ENCODE measurements at places on chromosomes 4 and X.

DNA sequence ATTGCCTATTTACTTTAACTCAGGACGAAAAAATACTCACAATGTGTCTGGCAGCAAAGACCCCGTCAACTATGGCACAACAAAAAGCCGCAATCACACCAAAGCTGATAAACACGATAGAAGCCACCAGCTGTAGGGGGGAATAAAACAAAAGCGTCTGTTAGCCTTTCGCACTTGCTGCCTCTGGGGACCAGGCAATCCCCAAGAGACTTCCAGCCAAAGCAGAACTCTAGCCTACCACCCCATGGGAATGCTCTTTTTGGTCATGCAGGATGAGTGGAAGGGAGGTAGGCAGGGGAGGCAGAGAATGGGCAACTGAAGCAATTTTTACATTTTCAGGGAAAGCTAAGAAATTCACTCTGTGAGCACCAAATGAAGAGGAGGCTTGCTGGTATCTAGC, 20.1 kb downstream of the TMEM255A start:
- no peak for DNase-seq

GRCh38 chrX:500481-501010, 113.8 kb upstream of the PPP2R3B start:
- DNase-seq = no peak

DNA sequence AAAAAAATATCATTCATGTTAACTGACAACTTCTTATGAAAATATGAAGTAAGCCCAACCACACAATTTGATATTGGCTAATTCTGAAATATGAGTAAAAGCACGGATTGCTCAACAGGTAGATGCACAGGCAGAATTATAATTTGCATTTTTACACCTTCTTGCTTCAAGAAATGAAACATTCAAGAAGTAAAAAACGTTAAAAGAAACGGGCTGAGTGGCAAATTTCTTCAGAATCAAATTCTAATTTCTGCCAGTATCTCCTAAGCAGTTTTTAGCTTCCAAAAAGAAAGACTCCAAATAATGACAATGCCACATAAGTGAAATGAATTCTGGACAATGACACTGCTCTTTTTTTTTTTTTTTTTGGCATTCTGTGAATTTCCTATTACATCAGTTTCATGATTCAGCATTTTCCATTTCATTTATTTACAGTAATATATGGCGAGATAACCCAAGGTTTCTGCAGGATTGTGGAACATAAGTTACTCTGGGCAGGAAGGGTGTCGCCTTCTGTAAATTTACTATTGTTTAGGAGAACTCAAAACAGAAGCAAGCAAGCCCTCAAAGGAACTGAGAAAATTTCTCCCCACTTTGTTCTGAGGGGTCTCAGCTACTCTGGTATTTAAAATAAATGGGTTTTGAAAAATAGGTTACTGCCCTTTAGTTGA, 1.4 kb downstream of the SEL1L3 start:
- DNase-seq = no peak

- DNase-seq = no peak
These were observed 130.2 kb downstream of the AMELX start for GRCh38 chrX:11423362-11423818.

- DNase-seq = no peak
These were observed 24.8 kb upstream of the CYBB start for GRCh38 chrX:37755025-37755424.

- peak; percentile 46 for DNase-seq
These were observed 11.8 kb upstream of the DCUN1D4 start for GRCh38 chr4:51831133-51831532.

DNA sequence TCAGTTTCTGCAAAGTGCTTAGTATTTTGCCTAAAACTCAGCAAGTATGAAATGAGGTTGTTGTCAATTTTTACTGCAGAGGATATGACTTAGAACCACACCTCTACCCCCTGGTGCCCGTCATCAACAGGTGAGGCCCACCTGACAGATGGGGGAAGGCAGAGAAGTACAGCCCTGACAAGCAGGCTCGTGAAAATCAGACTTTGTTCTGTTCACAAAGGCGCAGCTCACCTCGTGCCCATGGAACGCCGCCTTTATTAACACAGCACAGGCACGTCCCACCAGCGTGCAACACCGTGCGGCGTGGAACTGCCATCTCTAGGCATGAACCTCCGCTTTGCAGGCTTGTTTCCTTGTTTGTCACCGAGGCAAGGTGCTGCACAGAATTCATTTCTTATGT, 13.3 kb downstream of the CYP4V2 start:
- DNase-seq = no peak

DNA sequence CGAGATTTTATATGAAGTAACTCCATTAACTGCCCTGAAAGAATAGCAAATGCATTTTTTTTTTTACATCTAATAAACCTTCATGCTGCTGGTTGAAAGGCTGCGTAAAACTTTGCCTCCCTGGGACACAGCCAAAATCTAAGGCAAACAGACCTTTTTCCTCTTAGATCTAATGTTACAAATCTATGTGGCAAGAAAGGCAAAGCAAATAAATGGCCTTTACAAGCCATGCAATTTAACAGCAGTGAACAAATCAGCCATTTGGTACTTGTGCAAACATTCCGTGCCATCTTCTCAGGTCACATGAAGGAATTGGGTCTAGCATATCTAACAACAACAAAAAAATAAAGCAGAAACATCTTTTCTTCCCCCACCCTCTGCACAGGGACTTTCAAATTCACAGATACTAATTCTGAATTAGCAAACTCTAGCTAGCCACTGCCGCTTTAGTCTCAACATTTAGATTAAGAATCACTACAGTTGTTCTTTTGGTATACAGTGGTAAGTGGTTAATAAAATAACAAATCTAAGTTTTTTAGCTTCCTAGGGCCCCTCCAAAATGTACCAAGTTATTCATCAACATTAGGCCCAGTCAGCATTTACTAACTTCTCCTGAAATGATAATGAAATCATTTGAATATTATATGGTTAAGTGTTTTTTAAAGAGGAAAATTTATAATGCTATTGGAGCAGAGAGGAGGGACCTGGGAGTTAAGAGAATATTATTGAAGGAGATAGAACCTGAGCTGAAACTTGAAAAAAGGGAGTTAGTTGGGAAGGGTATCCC, 593.8 kb downstream of the SMARCA1 start:
- DNase-seq = no peak

- DNase-seq = no peak
These were observed 18.2 kb downstream of the BCOR start for GRCh38 chrX:40079572-40079971.

DNA sequence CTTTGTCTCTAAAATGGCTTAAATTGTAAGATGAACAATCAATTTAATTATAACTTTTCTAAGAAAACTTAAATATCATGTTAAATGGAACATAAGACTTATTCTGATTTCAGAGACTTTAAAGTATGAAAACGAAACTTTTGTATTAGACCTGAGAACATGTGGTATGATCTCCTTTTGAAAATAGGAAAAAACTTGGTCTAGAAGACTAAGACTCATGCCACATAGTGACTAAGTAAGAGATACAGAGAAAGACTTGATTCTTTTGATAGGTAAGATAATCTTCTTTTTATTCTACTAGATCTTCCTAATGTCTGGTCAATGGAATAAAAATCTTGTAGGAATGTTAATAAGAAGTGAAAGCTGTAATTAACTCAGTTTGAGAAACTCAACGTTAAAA, 326.3 kb upstream of the GRIA3 start:
- DNase-seq = no peak

- no peak for DNase-seq
These were observed 45.8 kb upstream of the SERTM2 start for GRCh38 chrX:111465669-111466068.

GRCh38 chr4:175405961-175406360, 406.1 kb downstream of the GPM6A start:
- no peak for DNase-seq

DNA sequence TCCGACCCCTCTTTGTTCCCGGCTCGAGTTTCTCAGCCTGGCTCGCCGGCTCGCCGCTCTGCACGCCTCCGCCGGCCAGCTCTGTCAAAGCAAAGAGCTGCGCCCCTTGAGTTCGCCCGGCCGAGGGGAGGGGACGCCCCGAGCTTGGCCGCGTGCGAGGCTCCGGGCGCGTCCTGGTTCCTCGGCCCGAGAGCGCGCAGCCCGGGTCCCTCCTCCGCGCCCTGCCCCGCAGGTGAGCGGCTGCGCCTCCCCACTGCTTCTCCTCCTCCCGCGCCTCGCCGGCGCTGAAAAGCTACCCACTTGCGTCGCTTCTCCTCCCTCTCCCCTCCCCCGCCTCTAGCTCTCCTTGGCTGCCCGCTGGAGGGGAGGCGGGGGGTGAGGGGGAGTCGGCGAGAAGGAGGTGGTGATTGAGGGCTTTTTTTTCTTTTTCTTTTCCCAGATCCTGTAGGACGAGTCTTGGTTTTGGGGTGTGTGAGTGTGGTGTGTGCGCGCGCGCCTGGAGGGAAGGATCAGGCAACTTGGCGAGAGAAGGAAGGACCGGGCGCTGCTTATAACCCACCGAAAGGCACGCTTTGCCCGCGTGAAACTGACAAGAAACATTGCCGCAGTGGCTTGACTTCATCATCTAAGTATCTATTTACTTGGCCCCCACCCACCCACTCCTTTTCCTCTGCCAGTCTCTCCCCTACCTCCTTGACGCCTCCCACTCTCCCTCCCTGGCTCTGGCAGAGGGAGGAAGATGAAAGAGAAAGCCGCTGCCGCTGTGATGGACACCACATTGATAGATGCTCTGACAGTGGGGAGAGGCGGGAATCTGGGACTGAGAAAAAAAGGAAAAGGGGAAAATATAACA, at the start of gene LEF1:
TSS of gene LEF1 (minus strand) at position 262 of the 853 bp plus-strand sequence. CDS start 1,165 bp downstream, outside the sequence.
- DNase-seq = peak; percentile 20

DNA sequence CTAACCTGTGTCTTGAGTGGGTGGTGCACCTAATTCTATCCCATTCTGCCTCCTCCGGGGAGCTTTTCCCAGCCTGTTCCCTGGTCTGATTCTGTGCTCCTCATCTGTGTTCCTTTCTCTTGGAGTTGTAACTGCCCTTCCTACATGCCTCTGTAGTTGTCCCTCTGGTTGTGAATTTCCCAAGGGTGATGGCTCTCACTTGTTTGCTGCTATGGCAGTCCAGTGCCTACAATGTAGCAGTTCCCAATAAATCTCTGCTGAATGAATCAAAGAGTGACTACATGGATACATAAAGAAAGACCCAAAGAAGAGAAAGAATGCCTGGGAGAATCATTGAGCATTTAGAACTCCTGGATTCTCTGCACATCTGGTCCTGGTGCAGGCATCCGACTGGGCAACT, 141.6 kb downstream of the HS3ST1 start:
- no peak for DNase-seq

DNA sequence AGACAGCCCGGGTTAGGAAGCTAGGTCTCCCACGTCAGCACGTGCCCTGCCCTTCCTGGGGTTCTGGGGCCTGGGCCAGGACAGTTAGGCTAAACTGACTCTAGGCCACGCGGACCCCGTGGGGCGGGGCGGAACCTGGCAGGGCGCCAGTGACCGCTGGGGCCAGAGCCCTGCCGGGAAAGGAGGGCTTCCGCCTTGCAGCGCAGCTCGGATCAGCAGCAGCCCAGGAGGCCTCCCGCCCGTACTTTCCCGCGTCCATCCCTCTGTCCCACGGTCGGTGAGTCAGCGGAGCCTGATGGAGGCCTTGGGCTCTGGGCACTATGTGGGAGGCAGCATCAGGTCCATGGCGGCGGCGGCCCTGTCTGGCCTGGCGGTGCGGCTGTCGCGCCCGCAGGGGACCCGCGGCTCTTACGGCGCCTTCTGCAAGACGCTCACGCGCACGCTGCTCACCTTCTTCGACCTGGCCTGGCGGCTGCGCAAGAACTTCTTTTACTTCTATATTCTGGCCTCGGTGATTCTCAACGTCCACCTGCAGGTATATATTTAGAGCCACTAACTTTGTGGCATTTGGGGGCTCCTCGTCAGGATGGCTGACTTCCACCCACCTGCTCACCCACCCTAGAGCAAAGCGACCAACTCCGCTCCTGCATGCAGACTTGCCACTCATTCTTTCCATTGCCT, at the start of gene SMIM10:
TSS of gene SMIM10 (plus strand) at position 191 of the 681 bp plus-strand sequence. CDS start at position 296, 105 bp downstream.
- DNase-seq = peak; percentile 26

GRCh38 chr4:173168396-173169177, at the start of gene GALNT7:
GALNT7 (plus strand) TSS chr4:173168811; CDS start chr4:173168836, 25 bp downstream.
- DNase-seq = peak; percentile 40

DNA sequence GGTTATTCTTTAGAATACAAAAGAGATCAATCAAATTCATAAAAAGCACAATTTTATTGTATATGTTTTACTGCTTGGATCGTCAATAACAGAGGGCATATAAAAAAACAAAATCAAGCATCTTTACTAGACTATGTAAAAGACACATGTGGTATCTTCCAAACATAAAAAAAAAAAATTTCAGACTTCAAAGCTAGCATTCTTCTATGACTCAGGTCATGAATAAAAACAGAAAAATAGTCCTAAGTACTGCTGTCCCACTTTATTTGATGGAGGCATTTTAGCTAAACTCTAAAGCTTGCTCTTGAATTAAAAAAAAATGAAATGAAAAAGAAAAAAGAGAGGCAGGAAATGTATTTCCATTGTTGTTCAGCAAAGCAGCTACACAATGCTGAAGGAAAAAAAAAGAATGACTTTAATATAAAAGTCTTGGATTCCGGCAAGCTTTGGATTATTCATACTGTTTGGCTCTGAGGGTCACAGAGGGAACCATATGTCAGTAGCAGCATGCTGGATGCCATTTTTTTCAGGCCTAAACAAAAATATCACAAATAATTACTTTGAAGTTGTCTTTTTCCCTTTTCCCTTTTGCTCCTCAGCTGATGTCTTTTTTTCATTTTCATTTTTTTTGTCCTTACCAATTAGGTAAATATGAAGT, 249.1 kb upstream of the DIAPH2 start:
- no peak for DNase-seq

DNA sequence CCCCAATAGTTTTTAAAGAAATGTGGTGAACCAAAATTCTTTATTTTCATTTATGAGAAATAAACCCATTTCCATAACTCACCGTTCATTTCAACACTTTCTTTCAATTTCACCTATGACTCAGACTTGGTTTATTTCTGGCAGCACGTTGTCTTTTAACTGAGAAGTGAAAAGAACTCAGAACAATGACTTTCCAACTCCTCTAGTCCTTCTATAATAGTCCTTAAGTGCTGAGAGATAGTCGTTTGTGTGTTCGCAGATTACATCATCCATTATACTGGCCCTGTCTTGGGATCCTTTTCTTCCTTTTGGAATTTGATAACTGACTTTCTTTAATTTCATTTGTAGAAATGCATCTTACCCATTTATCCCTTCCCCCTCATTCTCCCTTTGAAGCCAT, 113.6 kb downstream of the GLUD2 start:
- no peak for DNase-seq

GRCh38 chrX:68685685-68686084, 38.2 kb downstream of the STARD8 start:
- DNase-seq = no peak

DNA sequence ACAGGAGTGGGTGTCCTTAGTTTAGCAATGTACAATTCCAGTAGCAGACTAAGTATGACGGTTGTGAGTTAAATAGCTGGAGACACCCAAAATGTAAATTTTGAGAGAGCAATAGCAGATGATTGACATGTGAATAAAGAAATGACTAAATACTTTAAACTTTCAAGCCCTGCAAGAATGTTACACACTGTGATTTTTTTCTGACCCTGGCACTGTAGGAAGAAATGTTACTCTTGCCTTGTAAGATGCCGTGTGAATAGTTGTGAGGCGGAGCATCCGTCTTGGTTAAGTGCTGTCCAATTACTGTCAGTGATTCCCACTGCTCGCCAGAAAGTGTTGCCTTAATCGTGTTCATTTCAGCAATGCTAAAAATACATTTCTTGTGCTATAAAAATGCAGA, 1248.1 kb downstream of the RAPGEF2 start:
- no peak for DNase-seq
